ENCODE measurements at places on chromosomes 1 and 21.

DNA sequence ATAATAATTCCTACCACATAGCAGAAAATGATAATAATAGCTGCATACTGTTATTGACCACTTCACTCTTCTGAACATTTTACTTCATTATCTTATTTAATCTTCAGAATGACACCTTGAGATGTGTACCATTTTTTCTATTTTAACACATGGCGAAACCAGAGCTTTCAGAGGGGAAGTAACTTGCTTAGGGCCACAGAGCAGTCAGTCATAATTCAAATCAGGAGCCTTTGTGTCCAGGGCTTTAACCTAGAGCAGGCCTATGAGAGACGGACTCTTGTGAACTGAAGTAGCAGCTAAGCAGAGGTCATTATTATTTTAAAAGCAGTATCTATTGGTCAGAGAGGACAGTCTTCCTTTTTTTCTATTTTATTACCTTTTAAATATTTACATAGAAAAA, 114.0 kb downstream of the ROR1 start:
- no peak for DNase-seq

GRCh38 chr1:19036041-19036812, 79.8 kb upstream of the IFFO2 start:
- no peak for DNase-seq

DNA sequence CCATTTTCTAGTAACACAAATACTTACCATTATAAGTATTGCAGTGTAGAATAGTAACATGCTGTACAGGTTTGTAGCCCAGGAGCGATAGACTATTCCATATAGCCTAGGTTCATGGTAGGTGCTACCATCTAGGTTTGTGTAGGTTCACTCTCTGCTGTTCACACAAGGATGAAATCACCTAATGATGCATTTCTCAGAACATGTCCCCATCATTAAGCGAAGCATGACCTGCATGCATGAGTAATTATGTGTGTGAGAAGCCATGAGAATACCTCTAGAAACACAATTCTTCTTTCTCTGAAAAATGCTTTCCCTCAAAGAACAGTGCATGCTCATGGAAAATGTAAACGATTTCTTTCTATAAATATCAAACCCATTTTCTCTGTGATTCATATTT, 69.3 kb downstream of the NR5A2 start:
- DNase-seq: no peak

DNA sequence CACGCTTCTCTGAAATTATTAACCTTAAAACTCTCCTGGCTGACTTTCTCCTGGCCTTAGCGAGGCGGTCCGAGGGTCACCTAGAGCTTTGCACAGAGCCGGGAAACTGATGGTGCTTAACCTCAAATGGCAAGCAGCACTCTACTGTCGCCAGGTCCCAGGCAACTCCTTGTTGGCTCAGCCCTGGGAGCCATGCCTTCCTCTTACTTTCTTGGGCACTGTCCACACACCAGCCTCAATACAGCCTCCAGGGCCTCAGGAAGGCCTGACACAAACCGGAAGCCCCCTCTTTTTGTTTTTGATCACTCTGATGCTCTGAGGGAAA, 3.8 kb downstream of the TRABD2B start:
- DNase-seq: no peak

GRCh38 chr1:102724741-102725140, 383.6 kb downstream of the COL11A1 start:
- DNase-seq: no peak

GRCh38 chr1:219339466-219339865, 165.8 kb downstream of the LYPLAL1 start:
- DNase-seq: no peak
